ENCODE measurements at places on chromosomes 5 and 9. TPM values are rescaled to one million over a fixed set of nuclear protein-coding genes. Genes with fewer than 3 reads are reported as not detected.

DNA sequence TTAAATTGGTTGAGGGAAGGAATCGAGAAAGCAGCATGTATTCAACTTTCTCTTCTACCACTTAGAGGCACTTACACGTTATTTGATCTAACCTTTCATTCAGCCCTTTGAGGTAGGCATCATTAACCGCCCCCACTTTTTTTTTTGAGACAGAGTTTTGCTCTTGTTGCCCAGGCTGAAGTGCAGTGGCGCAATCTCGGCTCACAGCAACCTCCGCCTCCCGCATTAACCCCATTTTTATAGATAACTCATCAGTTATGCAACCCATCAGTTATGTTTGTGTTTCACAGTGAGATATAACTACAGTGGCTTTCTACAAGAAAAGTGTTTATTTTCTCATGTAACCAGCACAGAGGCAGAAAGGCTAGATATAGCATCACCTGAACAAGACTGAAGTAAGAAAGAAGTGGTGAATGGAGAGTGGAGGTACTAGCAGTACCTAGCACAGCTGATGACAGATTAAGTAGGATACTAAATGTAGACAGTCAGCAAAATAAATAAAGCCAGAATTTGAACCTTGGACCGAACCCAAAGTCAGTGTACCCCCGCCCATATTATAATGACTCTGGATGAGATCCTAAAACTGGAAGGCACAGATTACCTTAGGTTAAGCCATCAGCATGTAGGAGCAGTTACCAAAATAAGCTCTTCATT, 91.2 kb downstream of the PJA2 start:
- DNase-seq: no peak
- no peaks in the 10 kb centered on the region for H3K36me3 ChIP-seq
- H3K27ac ChIP-seq: no peak overlapping the region
- no peaks in the 10 kb centered on the region for H3K4me1 ChIP-seq
- no peak overlapping the region for H3K4me3 ChIP-seq
- H3K27me3 ChIP-seq: no peaks in the 10 kb centered on the region

DNA sequence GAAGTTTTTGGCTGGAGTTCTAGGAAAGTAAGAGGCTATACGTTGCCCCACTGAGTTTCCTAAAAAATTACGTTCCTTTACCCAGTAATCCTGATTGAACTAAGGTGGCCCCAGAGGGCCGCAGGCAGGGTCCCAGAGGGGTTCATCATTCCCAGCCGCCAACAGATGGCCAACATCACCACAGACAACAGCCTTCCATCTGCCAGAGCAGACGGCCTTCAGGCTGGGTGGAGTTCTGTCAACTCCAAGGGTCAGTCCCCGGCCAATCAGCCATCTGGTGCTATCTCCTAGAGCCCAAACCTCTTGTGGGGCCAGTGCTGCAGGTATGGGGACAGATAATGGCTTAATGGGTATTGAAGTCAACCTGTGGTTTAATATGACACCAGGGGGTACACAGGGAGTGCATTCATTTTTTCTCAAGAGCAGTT, 30.4 kb downstream of the TBC1D2 start:
- no peak for DNase-seq
- no peak overlapping the region for H3K27ac ChIP-seq
- H3K4me1 ChIP-seq: no peaks in the 10 kb centered on the region
- no peak overlapping the region for H3K4me3 ChIP-seq
- H3K27me3 ChIP-seq: no peaks in the 10 kb centered on the region

SCGB3A1 gene
- total RNA-seq: not detected

CDC20B gene
- total RNA-seq: 0.18 TPM

DNA sequence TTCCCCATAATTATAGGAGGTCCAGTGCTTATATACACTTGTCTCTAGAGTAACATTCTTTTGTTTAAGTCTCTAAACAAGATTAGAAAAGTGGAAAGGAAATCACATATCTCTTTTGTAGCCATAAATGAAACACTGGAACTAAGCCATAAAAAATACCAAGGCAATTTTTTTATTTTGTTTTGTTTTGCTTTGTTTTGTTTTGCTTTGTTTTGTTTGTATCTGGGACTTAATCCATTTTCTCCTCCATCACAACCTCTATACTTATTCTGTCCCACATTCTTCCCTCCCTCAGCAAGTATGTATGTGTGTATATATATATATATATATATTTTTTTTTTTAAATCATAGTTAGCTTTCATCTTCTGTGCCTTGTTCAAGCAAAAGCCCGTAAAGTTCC, 436.6 kb upstream of the MPDZ start:
- no peaks in the 10 kb centered on the region for H3K4me1 ChIP-seq
- DNase-seq: no peak
- no peak overlapping the region for H3K4me3 ChIP-seq

DNA sequence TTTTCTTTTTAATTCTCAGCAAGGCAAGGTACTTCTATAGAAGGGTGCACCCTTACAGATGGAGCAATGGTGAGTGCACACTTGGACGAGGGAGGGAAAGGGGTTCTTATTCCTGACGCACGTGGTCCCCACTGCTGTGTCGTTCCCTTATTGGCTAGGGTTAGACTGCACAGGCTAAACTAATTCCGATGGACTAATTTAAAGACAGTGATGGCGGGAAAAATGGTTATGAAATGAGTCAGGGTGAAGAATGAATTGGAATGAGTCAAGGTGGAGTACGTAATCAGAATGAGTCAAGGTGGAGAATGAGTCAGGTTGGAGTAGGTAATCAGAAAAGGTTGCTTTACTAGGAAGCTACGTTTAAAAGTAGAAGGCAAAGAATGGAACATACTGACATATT, 2.1 kb upstream of the HMGCS1 start:
- H3K27ac ChIP-seq: peak overlapping the region; percentile 95
- H3K36me3 ChIP-seq: peaks cover 38% of the 10 kb centered on the region
- H3K4me3 ChIP-seq: no peak overlapping the region
- DNase-seq: no peak
- H3K4me1 ChIP-seq: peaks cover 47% of the 10 kb centered on the region
- no peaks in the 10 kb centered on the region for H3K27me3 ChIP-seq

PHF24 gene
- total RNA-seq: 0.11 TPM

DNA sequence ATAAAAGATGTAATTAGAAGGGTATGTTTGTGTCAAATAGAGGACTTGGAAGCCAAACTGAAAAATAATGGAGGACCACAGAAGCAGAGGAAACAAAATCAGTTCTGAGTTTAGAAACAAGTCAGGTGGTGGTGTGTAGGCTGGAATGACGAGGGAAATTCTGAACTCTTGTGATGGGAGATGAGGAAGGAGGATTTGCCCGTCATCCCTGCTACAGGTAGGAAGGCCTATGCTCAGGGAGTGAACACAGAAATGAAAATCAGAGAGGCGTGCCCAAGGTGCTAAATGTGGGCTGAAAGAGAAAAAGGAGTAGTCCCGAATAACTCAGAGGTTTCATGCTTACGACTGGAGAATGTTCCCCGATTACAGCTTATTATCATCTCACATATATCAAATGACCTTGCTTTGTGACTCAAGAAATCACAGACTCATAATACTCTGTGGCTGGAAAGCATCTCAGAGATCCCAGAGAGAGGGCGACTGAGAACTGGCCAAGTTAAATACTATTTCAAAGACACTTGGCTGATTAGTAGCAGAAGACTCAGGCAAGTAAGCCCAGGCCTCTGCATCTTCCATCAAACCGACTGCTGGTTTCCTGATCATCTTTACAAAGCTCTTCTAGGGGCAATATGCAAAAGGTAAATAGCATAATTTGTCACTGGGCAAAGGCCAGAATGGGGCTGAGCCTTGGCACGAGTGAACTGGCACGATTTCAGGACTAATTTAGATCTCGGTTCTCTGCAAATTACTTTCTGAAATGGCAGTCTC, 126.0 kb downstream of the SUSD1 start:
- H3K4me3 ChIP-seq: no peak overlapping the region
- H3K4me1 ChIP-seq: peaks cover 7% of the 10 kb centered on the region
- H3K27me3 ChIP-seq: peaks cover 7% of the 10 kb centered on the region
- H3K27ac ChIP-seq: no peak overlapping the region
- DNase-seq: no peak

DNA sequence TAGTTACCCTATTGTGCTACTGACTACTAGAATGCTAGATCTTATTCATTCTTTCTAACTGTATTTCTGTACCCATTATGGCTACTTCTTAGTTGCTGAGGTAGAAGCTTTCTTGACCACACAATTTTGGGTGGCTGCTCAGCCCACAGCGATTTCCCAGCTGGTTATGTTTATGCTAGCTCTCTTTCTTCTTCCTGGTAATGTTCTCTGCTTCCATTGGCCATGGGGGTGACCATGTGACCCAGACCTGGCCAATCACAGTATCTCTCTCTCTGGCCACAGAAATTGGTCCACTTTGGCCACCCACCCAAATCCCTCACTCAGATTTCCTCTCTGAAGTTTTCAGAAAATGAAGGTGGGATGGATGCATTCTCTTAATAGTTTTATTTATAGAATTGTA, 427.9 kb upstream of the CLINT1 start:
- no peaks in the 10 kb centered on the region for H3K27me3 ChIP-seq
- H3K27ac ChIP-seq: no peak overlapping the region
- no peaks in the 10 kb centered on the region for H3K36me3 ChIP-seq
- no peak overlapping the region for H3K4me3 ChIP-seq

DNA sequence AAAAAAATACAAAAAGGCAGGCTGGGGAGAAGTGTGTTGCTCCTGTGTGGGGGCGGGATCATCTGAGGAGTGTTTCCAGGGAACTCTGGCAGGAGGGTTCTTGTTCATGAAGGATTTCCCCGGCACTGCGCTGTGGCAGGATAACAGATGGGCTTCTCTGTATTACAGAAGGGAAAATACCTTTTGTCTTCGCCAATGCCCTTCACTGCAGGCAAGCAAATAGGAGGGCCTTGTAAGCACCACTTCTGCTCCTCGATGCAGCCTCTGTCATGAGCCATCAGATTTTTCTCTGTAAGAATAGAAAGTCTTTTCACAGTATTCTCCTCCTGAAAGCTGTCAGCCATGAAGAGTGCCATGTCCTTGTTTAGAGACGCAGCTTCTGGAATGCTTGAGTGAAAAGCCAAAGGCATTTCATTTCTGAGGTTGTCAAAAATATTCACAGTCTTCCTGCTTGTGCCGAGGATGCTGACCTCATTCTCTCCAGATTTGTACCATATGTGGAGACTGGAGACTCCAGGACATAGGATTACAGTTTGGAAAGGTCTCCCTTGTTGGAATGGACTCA, 294.0 kb downstream of the YTHDC2 start:
- DNase-seq: no peak
- no peak overlapping the region for H3K27ac ChIP-seq
- no peaks in the 10 kb centered on the region for H3K27me3 ChIP-seq
- H3K4me3 ChIP-seq: no peak overlapping the region
- peaks cover 2% of the 10 kb centered on the region for H3K4me1 ChIP-seq
- H3K36me3 ChIP-seq: no peaks in the 10 kb centered on the region

GPRIN1 gene
- 3.0 TPM for total RNA-seq

PHPT1 gene
- total RNA-seq: 127 TPM

DNA sequence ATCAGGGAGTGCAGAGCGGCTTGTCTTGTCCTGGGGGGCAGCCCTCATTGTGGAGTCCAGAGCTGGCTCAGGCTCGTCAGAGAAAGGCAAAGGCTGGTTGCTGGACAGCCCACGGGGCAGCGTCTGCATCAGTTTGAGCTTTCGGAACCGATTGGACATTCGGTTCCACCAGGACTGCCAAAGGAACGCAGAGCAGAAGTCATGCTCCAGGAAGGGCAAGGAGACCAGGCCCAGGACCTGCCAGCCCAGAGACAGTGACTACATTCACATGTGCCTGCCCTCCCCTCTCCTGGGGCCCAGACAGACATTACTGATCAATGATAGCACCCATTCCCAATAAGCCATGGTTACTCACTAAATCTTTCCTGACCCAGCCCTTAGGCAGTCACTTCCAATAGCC, 18.1 kb downstream of the ANKS6 start:
- no peaks in the 10 kb centered on the region for H3K36me3 ChIP-seq
- no peaks in the 10 kb centered on the region for H3K4me1 ChIP-seq
- no peaks in the 10 kb centered on the region for H3K27me3 ChIP-seq
- no peak overlapping the region for H3K27ac ChIP-seq
- no peak for DNase-seq

DNA sequence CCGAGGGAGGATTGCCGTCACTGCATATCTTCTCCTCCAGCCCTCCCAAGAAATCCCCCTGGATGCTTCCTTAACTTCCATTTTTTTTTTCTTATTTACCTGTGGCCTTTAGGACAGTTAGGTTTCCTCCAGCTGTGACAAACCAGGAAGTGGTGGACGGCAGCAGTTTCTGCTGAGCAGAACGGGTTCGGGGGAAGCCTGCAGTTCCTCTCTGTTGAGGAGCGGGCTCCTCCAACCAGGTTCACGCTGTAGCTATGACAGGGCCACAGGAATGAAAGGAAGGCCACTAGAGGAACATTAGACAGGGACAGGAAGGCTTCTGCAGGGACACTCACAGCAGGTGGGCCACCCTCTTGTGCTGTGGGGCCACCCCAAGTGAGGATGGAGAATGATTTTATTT, 76.7 kb upstream of the SYK start:
- no peak overlapping the region for H3K27ac ChIP-seq
- H3K4me1 ChIP-seq: no peaks in the 10 kb centered on the region
- no peak for DNase-seq
- H3K4me3 ChIP-seq: no peak overlapping the region
- peaks cover 21% of the 10 kb centered on the region for H3K27me3 ChIP-seq
- no peaks in the 10 kb centered on the region for H3K36me3 ChIP-seq

GDNF gene
- 0.60 TPM for total RNA-seq

DNA sequence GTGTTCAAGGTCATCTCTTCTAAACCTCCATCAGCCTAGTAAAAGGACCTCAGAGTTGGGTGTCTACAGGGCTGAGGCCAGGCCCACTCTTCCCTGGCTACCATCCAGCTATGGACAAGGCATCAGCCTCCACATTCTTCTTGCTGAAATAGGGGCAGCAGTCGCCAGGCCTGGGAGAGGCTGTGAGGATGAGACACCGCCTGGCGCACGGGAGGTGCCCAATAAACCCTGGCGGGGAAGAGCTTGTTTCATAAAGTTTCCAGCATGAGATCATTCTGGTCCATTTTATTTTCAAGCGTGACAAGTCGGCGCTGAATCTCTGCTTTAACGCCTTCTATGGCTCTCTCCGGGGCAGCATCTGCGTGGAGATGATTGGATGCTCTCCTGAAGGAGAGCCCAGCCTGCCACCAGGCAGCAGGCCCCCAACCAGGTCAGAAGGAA, 153.4 kb downstream of the OLFM1 start:
- no peaks in the 10 kb centered on the region for H3K4me1 ChIP-seq
- no peaks in the 10 kb centered on the region for H3K27me3 ChIP-seq
- no peak overlapping the region for H3K27ac ChIP-seq
- no peak for DNase-seq
- H3K4me3 ChIP-seq: no peak overlapping the region

GLDC gene
- 1.0 TPM for total RNA-seq

BAAT gene
- total RNA-seq: not detected

GRCh38 chr9:116336133-116336862, 182.7 kb downstream of the PAPPA start:
- H3K27ac ChIP-seq: no peak overlapping the region
- DNase-seq: no peak
- H3K4me1 ChIP-seq: no peaks in the 10 kb centered on the region
- H3K36me3 ChIP-seq: no peaks in the 10 kb centered on the region
- no peak overlapping the region for H3K4me3 ChIP-seq
- H3K27me3 ChIP-seq: no peaks in the 10 kb centered on the region

- H3K4me3 ChIP-seq: no peak overlapping the region
- no peak overlapping the region for H3K27ac ChIP-seq
- DNase-seq: no peak
- H3K27me3 ChIP-seq: no peaks in the 10 kb centered on the region
Measured at GRCh38 chr9:78566948-78567675, 270.2 kb downstream of the PSAT1 start.
